ENCODE measurements at places on chromosomes 7 and 10. TPM values are rescaled to one million over a fixed set of nuclear protein-coding genes. Genes with fewer than 3 reads are reported as not detected.

Gene SORBS1
- total RNA-seq: 0.48 TPM

Gene SLF2
- total RNA-seq: 12.0 TPM

Gene GDF10
- total RNA-seq: 0.11 TPM

Gene PIP
- total RNA-seq: not detected

Gene ABCB1
- 0.09 TPM for total RNA-seq

Gene CALHM1
- not detected for total RNA-seq

Gene ASAH2
- 3.3 TPM for total RNA-seq

Gene PON1
- total RNA-seq: 0.28 TPM

All from A549 treated with DMSO at 1 μM for 4 hours (cell line).